Stimulated activated CD4-positive, alpha-beta T cell treated with anti-CD3 and anti-CD28 coated beads, Interleukin-2, amount 100 ng/mL, for 24 hours (primary cell): ENCODE measurements at places on chromosomes 5 and 9.
A peak's percentile ranks its signal among the peaks of the same experiment; 100 is the strongest.

- no peak for DNase-seq
Observed at GRCh38 chr5:56676091-56676768, 139.1 kb upstream of the MAP3K1 start.

- no peak for DNase-seq
Observed at GRCh38 chr9:35407846-35408245, 82.1 kb upstream of the RUSC2 start.

DNA sequence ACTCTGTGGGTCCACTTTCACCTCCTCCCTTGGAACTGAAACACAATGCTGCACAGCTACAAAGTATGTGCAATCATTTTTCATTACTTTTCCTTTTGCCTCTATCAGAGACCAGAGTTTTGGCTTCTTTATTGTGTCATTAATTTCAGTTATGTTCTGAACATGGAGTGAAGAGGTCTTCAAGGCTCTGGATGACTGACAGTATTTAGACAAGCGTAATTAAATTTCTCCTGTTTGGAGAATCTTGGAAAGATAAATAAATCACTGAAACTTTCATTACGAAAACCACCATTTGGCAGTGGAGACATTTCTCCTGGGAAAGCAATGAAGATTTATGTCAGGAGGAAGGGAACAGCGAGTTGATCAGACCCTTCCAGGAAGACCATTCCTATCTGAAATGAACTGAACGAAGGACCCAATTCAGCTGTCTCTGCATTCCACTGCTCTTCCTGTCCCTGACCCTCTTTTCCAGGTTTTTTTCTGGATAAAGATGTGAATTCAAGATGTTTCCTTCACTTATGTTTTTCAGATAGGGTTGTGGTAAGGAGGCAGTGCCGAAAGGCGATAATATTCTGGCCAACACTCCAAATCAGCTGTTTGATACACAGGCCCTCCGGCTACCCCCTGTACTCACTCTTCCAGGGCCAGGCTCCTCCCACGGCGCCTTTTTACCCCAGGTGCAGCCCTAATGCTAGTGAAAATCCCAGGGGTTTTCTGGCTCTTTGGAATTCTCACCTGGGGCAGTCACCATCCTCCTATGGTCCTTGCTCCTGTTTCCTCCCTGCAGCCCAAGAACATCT lies 77.2 kb upstream of the OSMR start:
- no peak for DNase-seq

- no peak for DNase-seq
Observed at GRCh38 chr5:172768573-172769341, 2.2 kb downstream of the DUSP1 start.

- DNase-seq, result no peak
Observed at GRCh38 chr9:136231478-136232297, 13.9 kb downstream of the QSOX2 start.

DNA sequence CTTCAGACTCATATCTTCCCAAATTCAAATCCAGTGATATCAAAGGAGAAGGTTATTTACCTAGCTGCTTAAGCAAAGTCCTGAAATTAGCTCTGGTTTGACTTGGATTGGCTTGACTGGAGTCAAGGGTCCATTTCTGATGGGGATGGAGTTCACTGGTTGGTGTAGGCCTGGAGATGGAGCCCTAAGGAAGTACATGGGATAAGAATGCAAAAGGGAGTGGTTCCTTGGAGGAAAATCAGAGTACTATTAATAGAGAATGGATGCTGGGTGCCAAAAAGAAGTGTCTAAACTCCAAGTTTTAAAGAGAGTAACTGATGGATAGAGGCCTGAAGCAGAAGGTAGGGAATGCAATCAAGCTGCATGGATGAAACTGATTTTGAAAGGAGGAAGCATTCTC lies 13.8 kb downstream of the TXNDC8 start:
- DNase-seq, result no peak

DNA sequence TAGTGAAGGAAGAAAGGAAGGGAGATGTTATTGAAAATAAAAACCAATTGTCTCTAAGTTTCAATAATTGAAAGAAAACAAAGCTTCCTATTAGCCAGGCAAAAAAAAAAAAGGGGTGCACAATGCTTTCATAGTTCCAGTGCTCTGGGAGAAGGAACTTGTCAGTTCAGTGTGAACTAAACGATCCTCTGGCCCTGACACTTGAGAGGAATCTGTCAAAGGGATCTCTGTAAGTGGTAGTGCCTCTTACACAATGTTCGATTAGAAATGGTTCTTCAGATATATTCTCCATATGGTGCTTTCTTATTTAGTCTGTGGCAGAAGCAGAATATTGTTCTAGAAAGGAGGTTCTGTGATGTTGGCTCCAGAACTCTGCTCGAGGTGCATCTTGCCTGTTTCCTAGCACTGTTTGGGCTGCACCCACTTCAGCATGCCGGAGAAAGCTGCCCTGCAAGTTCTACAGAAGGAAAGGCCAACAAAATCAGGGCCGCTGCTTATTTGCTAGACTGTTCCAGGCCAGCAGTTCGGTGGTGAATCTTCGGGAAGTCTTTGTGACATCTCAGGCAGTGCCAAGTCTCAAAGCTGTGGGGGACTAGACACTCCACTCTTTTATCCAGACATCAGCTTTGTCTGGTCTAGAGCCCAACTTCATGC lies 90.9 kb downstream of the PIK3R1 start:
- DNase-seq, result no peak

DNA sequence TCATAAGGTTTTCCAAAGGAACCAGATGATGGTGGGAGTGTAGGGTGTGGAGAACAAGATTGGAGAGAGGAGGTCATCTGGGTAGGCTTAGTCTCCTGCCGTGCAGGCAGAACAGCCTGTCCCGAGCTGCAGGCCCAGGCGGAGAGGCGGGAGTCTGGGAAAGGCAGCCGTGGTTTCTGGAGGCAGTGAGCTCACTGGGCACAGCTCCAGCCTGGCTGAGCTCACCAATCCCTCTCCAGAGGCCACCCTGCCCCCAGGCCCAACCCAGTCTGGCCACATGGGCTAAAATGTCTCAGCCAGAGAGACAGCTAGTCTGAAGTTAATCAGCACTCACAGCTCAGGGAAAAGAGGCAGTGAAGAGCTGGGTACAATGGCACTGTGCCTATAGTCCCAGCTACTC lies 12.3 kb downstream of the P4HA2 start:
- DNase-seq, result no peak

DNA sequence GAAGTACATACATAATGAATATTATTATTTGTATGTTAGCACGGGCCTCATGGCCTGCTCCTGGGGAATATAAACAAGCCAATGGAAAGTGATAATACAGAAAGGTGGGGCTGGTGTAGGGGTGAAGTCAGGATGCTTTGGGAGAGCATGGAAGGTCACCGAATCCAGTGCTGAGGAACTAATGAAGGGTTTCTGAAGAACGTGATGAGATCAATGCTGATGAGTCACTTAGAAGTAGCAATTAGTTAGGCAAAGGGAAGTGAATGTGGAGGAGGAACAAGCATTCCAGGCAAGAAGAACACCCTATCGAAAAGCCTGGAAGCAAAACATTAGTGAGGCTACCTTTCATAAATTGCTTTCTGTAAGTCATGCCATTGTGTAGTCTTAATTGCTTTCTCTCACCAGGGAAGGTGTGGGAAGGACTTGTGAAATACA lies 2.1 kb downstream of the ANXA1 start:
- no peak for DNase-seq

GRCh38 chr9:108885643-108886348 lies 23.7 kb downstream of the ACTL7A start:
- peak; percentile 56 for DNase-seq

DNA sequence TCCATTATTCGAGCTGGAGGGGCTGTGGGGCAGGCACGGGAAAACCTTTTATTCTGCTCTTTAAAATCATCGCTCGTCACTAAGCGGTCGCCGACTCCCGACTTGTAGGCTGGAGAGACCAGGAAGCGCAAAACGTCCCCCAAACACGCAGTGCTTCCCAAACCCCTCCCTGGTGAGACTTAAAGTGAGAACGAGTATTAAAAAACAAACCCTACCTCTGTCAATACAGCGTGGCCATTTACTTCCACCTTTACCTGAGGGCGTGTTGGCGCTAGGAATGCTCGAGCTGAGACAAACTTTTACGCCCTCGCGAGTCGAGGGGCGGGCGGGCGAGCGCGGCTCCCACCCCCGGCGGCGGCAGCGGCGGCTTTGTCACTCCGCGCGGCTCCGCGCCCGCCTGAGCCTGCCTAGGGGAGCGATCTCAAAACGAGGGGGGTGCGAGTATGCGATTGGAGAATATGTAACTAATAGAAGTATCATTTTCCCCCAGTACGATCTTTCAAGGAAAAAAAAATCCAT lies at the start of gene NR2F1-AS1:
Gene NR2F1-AS1, minus strand, starts transcription at position 293 of the 519 bp plus-strand sequence.
- DNase-seq, result no peak

GRCh38 chr9:110015759-110016158 lies 192.2 kb downstream of the C9orf152 start:
- DNase-seq, result peak; percentile 6

- no peak for DNase-seq
Observed at GRCh38 chr5:141714542-141715310, 32.7 kb upstream of the ARAP3 start.

DNA sequence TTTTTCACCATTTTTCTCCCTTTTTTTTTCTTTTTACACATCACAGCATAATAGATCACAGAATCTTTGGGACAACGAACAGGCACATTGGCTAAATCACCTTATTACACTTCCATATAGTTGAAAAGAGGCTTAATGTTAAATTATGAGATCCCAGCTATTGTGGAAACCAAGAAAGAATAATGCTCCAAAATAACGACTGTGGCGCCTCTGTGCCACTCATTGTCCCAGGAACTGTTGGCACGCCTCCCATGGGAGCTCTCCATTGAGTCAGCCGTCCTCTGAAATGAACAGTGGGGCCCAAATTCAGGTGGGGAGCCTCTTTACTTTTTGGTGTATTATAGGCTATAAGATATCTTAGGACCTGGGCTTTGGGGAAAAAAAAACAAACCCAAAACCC lies 82.2 kb upstream of the NFIB start:
- no peak for DNase-seq

GRCh38 chr9:4793459-4794395 lies 983 bp downstream of the RCL1 start:
- no peak for DNase-seq

GRCh38 chr5:160128632-160129031 lies 9.4 kb upstream of the PWWP2A start:
- DNase-seq, result no peak

- DNase-seq, result peak; percentile 46
Observed at GRCh38 chr5:154755361-154756008, at the start of gene LARP1. Gene LARP1, plus strand, starts transcription at chr5:154755377. Its CDS starts 381 bp downstream, at chr5:154755758.

GRCh38 chr9:27212621-27213020 lies 84.3 kb downstream of the EQTN start:
- no peak for DNase-seq

- no peak for DNase-seq
Observed at GRCh38 chr5:180782748-180783147, 19.9 kb downstream of the MGAT1 start.

- DNase-seq, result no peak
Observed at GRCh38 chr5:10600626-10601245, 36.9 kb downstream of the ANKRD33B start.

DNA sequence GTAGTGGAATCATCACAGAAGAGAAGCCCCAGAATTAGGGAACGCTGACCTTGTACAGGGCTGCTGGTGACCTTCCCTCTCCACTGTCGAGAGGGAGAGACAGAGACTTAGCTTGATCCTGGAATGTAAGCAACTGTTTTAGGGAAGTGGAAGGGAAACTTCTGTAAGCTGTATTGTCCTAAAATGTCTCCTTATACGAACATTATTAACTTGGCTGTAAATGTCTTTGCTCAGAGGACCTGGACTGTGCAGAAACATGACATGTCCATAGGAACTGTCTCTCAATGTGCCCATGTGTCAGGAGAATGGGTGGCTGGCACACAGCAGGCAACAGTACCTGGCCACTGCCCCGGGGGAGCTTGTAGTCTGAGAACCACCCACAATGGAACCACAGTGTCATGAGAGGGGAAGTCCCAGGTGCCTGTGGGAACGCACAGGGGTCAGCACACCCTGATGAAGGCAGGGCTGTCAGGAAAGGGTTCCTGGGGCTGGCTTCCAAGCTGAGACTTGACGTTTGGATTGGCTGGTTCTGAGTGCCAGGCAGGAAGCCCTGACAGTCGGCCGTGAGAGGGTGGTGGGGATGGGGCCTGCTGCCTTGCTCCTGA lies 34.0 kb downstream of the DAP start:
- DNase-seq, result peak; percentile 32

DNA sequence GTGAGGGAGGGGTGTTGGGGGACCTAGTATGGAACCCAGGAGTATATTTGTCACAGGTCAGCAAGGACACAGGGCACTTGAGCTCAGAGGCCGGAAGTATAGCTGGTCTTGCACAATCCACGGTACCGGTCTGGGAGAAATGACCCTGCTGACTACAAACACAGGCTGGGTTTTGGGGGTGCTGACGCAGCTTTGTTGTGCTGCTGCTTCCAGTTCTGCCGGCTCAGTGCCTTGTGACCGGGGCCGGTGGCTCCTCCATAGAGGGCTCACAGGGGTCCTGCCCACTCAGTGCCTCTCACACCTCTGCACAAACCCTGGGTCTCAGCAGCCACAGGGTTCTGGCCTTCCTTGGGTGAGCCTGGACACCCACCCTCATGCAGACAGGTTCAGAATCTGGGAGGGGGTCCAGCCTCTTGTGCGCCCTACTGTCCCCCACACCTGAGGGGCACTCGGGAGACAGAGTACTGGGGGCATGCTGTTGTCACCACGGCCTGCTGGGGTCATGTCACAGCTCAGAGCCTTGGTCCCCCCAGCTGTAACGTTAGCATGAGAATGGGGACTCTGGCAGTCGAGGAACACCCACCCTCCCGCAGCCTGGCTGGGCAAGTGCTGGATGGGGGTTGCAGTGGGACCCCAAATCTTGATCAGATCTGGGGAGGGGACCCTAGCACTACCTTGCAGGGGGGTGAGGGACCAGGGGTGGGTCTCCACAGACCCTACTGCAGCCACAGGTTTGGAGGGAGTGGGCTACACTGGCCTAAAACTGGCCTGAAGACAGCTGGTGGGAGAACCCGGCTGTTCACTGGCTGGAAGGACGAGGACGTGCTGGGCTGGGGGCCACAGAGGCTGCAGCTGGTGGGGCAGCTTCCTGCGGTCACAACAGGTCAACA lies 17.7 kb downstream of the NINJ1 start:
- DNase-seq, result no peak

- DNase-seq, result peak; percentile 35
Observed at GRCh38 chr5:14665101-14665822, 744 bp downstream of the OTULIN start.

GRCh38 chr9:137556069-137556838 lies 4.6 kb downstream of the MRPL41 start:
- no peak for DNase-seq

- DNase-seq, result no peak
Observed at GRCh38 chr9:99894826-99895225, 11.6 kb upstream of the STX17 start.

GRCh38 chr5:59234236-59234635 lies 651.4 kb downstream of the RAB3C start:
- no peak for DNase-seq

GRCh38 chr9:34994260-34994899 lies 4.8 kb downstream of the DNAJB5 start:
- DNase-seq, result peak; percentile 16

- DNase-seq, result no peak
Observed at GRCh38 chr9:94528886-94529285, 26.0 kb upstream of the PCAT7 start.

GRCh38 chr5:123949807-123950340 lies 437.9 kb downstream of the CSNK1G3 start:
- no peak for DNase-seq
